Hair follicular keratinocyte (primary cell): ENCODE measurements at places on chromosomes 5 and 9. TPM values are rescaled to one million over a fixed set of nuclear protein-coding genes. Genes with fewer than 3 reads are reported as not detected.

The HSPB3 gene
- not detected in 2 replicates for total RNA-seq

The TMC1 gene
- total RNA-seq: not detected in 2 replicates

The UGCG gene
- total RNA-seq: 29.4 and 34.0 TPM in 2 replicates

The SPINK7 gene
- total RNA-seq: 0.47 TPM in 1 of 2 replicates, not detected in the other

The TLX3 gene
- total RNA-seq: 0.23 TPM in 1 of 2 replicates, not detected in the other

The SNAPC3 gene
- total RNA-seq: 15.8 and 25.8 TPM in 2 replicates

The CTSV gene
- 26.3 and 29.9 TPM in 2 replicates for total RNA-seq

The SARDH gene
- 0.27 and 0.86 TPM in 2 replicates for total RNA-seq

The PPP1R2B gene
- total RNA-seq: not detected in 2 replicates

The TMEM252 gene
- not detected in 2 replicates for total RNA-seq

The ZNF346 gene
- 5.4 and 13.4 TPM in 2 replicates for total RNA-seq
